ENCODE measurements at places on chromosomes 3 and 15.
A peak's percentile ranks its signal among the peaks of the same experiment; 100 is the strongest.

DNA sequence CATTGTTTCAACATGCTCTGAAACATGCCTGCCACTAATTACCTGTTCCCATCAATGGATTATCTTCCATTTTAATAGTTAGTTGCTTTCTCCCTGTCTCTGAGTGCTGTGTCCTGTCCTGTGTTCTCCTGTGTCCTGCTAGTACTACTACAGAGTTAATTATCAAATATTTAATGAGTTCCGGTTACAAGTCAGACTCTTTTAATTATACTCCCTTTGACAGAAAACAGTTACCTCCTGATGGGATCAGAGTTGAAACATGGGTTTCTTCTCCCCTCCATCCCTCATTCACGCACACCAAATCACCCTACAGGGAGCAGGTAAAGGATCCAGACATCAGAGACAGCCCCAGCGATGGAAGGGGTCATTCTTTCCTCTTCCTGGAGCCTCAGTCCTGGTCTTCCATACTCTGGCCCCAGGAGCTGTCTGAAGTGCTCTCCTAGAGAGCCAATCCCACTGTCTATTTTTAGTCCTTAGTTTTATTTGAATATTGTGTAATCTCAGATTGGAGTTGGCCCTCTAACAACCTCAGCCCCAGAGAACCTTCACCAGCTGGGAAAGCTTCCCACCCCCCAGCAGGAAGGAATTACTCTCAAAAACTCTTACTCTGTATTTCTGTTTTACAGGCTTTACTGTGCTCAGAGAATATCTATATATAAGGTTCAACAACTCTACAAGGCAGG, 137.0 kb upstream of the C2CD4B start:
- peaks cover 59% of the 10 kb centered on the region for H3K27me3 ChIP-seq
- H3K36me3 ChIP-seq = no peaks in the 10 kb centered on the region
- H3K4me3 ChIP-seq = no peak overlapping the region
- no peak for DNase-seq

GRCh38 chr3:33131331-33132018, 17.7 kb downstream of the CRTAP start:
- peaks cover 33% of the 10 kb centered on the region for H3K36me3 ChIP-seq
- H3K27ac ChIP-seq = no peak overlapping the region
- H3K4me3 ChIP-seq = no peak overlapping the region
- peaks cover 7% of the 10 kb centered on the region for H3K4me1 ChIP-seq

- no peak overlapping the region for H3K4me3 ChIP-seq
- DNase-seq = no peak
- no peaks in the 10 kb centered on the region for H3K36me3 ChIP-seq
- H3K27ac ChIP-seq = no peak overlapping the region
- H3K4me1 ChIP-seq = no peaks in the 10 kb centered on the region
These were observed 51.4 kb upstream of the IQSEC1 start for GRCh38 chr3:13124631-13125030.

- peaks cover 4% of the 10 kb centered on the region for H3K36me3 ChIP-seq
- no peak for DNase-seq
- H3K4me1 ChIP-seq = no peaks in the 10 kb centered on the region
These were observed 73.4 kb downstream of the ULK4 start for GRCh38 chr3:41888368-41889076.

DNA sequence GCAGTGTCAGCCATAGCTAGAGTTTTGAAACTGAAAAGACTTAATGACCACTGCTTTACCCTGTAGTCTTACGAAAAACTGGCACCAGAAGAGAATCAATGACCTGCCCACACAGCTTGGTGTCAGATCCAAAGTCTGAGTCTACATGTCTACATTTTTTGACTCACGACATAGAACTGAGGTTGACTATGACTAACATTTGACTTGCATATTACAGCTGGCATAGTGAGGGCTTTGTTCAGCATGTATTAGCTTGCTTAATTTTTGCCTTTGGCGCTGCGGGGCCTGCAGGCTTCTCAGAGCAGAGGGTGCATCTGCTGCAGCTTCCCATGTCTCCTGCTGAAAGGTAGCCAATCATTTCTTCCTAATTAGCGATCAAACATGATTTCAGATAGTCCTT, 167.0 kb downstream of the EBLN2 start:
- H3K36me3 ChIP-seq = peaks cover 2% of the 10 kb centered on the region
- no peak overlapping the region for H3K27ac ChIP-seq
- H3K4me1 ChIP-seq = no peaks in the 10 kb centered on the region
- no peak overlapping the region for H3K4me3 ChIP-seq

DNA sequence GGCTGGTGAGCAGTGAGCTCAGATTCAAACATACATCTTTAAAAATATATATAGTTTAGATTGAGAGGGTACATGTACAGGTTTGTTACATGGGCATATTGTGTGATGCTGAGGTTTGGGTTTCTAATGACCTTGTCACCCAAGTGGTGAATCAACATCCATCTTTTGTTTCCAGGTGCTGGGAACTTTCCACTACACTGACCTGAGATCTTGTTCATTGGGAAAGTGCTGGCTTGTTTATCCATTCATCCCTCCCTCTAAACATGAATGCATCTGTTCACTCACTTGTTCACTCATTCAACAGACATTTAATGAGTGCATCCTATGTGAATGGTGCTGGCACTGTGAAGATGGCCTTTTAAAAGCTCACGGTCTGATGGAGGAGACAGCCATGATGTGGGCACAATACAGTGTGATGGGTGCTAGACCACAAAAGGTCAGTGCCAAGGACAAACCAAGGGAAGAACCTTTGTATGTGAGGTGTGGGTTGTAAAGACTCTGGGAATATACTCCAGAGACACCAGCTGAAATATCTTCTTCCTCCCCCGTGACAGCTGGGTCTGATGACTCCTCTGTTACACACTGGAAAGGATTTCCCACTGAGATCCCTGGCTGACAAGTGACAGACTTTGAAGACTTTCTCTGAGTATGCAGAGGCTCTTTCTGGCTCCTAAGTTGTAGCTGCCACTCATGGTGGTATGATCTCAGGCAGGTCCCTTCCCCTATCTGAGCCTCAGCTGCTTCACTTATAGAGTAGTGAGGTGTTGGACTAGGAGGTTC, 16.2 kb upstream of the ITGA11 start:
- H3K36me3 ChIP-seq = peaks cover 3% of the 10 kb centered on the region
- H3K27me3 ChIP-seq = peaks cover 91% of the 10 kb centered on the region
- DNase-seq = no peak
- no peak overlapping the region for H3K4me3 ChIP-seq
- H3K4me1 ChIP-seq = no peaks in the 10 kb centered on the region

- peak within 1 kb of the TSS; percentile 90 for H3K27ac ChIP-seq
- H3K36me3 ChIP-seq = peaks cover 28% of the 10 kb centered on the region
- H3K4me1 ChIP-seq = peaks cover 58% of the 10 kb centered on the region
- peak; percentile 84 for DNase-seq
- peak within 1 kb of the TSS; percentile 93 for H3K4me3 ChIP-seq
- no peaks in the 10 kb centered on the region for H3K27me3 ChIP-seq
These were observed at the start of gene ARL6IP5 for GRCh38 chr3:69084326-69085167. ARL6IP5 (plus strand) TSS chr3:69084937; CDS start chr3:69085048, 111 bp downstream.

- no peak overlapping the region for H3K4me3 ChIP-seq
- no peak for DNase-seq
- H3K27ac ChIP-seq = no peak overlapping the region
These were observed 2.2 kb downstream of the TAGLN3 start for GRCh38 chr3:112000966-112001365.

- no peak for DNase-seq
- H3K36me3 ChIP-seq = peaks cover 3% of the 10 kb centered on the region
- H3K27me3 ChIP-seq = no peaks in the 10 kb centered on the region
- H3K4me1 ChIP-seq = no peaks in the 10 kb centered on the region
- H3K4me3 ChIP-seq = no peak overlapping the region
- no peak overlapping the region for H3K27ac ChIP-seq
These were observed 65.4 kb downstream of the TFRC start for GRCh38 chr3:196016485-196016884.

GRCh38 chr3:38276917-38277630, 5.0 kb upstream of the SLC22A14 start:
- H3K36me3 ChIP-seq = no peaks in the 10 kb centered on the region
- H3K27me3 ChIP-seq = no peaks in the 10 kb centered on the region
- H3K27ac ChIP-seq = no peak overlapping the region

DNA sequence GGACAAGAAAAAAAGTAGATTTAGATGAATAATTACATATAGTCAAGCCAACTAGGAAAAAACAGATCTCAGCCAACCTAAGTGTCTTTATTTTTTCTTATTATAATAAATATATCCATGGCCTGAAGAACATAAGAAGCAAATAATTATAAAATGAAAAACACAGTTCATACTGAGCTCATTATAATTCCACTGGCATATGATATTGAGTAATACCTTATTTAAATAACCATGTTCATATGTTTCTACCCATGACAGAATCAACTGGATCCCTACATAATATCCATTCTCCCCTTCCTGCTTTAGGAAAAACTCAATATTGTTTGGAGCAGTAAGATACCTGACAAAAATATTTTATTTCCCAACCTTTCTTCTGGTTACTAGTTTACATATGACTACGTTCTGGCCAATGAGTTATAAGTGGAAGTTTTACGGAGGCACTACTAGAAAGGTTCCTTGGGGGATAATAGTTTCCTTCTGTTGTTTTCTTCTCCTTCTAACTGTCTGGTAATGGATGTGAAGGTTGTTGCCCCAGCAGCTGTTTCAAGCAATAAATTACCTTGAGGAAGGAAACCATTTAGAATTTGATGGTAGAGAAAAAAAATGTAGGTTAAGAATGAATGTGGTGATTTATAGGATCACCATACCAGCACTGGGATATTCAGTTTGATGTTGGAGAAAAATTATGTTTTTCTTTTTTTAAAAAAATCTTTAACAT, 184.1 kb upstream of the MBNL1 start:
- H3K36me3 ChIP-seq = no peaks in the 10 kb centered on the region
- DNase-seq = no peak
- no peak overlapping the region for H3K27ac ChIP-seq
- no peaks in the 10 kb centered on the region for H3K4me1 ChIP-seq

GRCh38 chr3:129837065-129837642, 56.4 kb downstream of the TMCC1 start:
- H3K4me3 ChIP-seq = no peak overlapping the region
- H3K36me3 ChIP-seq = peaks cover 8% of the 10 kb centered on the region
